ENCODE measurements at places on chromosomes 4 and X.

- DNase-seq = no peak
Measured at GRCh38 chrX:107677501-107677901, 49.2 kb downstream of the PRPS1 start.

DNA sequence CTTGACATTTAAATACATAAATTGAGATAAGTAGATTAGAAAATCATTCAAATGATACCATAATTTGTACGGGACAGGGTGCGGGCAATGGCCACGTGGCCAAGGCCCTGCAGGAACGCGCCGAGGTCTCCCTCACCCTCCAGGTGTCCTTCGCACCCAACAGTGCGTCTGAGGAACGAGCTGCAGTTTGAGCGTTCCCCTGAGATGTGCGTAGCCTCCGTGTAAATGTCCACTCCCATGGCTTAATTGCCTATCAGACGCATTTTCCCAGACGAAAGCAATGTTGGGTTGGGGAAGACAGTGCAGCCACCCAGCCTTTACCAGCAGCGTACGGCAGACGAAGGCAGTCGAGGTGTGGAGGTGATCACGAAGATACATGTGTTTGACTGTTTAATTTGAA, 56.4 kb downstream of the CPLX1 start:
- DNase-seq = no peak

GRCh38 chr4:147779451-147779850, 47.6 kb downstream of the ARHGAP10 start:
- DNase-seq = no peak

GRCh38 chrX:29661290-29661689, 554.1 kb upstream of the MAGEB2 start:
- no peak for DNase-seq

- no peak for DNase-seq
Measured at GRCh38 chrX:130874751-130875150, 28.3 kb downstream of the ENOX2 start.

DNA sequence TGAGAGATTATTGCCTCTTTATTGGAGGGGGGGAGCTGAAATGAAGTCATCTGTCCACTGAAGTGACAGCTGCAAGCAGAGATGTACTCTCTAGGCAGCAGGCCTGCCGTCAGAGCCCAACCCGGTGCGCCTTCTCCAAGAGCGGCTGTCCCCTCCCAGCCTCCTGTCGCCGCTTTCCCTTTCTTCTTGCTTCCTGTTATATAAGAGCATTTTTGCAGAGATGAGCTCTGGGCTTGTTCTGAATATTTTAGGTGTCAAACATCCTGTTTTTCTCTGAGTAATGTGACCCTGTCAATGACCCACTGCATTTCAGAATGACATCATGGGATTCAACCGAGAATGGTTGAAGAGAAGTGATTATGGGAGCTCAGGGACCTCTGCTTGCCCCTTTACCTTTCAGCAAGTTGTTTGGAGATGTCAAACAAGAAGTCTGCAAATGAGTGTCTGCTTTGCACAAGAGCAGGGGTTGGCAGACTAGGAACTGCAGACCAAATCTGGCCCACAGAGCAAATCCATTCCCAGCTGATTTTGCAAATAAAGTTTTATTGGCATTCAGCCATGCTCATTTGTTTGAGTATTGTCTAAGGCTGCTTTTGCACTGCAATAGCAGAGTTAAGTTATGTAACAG, 79.9 kb downstream of the SLC9A6 start:
- DNase-seq = peak; percentile 1

DNA sequence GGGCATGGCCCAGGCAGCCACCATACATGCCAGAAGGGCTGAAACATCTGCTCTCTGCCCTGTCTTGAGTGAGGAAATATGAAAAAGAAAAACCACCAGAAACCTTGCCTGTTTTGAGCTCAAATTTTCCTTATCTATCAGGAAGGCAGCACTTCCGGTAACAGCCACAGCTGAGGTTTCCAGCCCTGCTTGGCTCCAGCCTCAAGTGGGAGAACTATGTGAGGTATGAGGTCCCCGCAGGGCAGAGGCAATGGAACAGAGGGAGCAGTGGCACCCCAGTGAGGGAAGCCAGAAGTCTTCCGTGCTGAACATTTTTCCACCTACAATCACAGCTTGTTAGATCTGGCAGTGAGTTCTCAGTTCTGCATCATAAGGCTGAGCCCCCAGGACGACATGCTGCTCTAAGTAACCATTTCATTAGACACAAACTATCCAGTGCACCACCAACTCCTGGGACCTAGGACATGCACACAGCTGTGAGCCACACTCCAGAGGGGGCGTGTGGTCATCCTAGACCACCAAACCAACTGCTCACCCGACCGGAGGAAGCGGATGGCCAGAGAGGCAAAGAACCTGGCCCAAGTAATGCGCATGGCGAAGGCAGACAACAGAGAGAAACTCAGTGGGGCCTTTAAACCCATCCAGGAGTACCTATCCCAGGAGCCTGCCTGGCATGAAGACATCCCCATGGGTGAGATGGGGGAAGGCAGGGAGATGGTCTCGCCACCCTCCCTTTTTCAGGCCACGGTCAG, 22.6 kb downstream of the WDR1 start:
- DNase-seq = no peak

DNA sequence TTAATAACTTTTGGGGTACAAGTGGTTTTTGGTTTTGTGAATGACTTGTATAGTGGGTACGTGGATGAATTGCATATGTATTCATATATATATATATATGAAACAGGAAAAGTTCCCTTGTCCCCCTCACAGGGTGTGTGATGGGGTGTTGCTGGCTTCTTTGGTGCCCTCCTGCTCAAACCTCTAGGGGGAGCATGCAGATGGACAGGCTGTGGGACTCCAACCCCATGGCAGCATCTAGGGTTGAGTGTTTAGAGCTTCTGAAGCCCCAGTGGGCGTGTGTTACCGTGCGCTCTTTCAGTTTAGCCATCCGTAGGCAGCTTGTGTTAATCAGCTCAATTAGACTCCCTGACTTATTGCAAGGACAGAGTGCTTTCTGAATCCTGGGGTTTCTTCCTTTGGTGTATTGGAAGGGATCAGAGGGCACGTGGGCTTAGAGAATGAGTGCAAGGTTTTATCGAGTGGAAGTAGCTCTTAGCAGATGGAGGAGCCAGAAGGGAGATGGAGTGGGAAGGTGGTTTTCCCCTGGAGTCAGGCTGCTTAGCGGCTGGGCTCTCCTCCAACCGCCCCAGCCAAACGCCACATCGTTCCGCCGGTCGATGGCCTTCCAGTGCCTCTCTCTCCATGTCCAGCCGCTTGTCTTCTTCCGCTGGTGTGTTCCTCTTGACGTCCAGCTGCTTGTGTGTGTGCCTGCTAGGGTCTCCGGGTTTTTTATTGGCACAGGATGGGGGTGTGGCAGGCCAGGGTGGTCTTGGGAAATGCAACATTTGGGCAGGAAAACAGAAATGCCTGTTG, 674.4 kb upstream of the LCORL start:
- no peak for DNase-seq

DNA sequence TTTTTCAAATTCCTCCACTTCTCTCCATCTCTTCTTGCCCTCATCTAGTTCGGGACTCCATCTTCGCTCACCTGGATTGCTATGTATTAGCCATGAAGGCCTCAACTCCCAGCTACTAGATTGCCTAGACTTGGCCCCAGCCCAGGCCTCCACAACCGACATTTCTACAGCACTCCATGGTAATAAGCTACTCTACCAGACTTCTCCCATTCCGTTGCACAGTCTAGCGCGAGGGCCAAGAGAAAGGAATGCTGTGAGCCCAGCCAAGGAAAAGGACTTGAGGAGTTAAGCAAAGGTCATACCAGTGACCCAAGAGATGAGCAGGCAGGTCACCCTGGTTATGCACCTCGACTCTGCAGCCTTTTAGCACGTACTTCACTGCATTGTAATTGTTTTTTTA, 75.6 kb downstream of the SOWAHB start:
- no peak for DNase-seq

All from activated T-helper 1 cell treated with Interleukin-2 at 50 U/mL for 16 hours (primary cell).